ENCODE measurements at places on chromosomes 4 and X.

GRCh38 chr4:112857461-112857860 lies 192.0 kb upstream of the ANK2 start:
- no peak for DNase-seq

- DNase-seq: no peak
Observed at GRCh38 chrX:27445438-27445837, 17.7 kb downstream of the PPP4R3C start.

GRCh38 chr4:113773014-113773413 lies 11.5 kb upstream of the CAMK2D start:
- DNase-seq: no peak

GRCh38 chr4:159012381-159012780 lies 90.5 kb upstream of the RAPGEF2 start:
- no peak for DNase-seq

DNA sequence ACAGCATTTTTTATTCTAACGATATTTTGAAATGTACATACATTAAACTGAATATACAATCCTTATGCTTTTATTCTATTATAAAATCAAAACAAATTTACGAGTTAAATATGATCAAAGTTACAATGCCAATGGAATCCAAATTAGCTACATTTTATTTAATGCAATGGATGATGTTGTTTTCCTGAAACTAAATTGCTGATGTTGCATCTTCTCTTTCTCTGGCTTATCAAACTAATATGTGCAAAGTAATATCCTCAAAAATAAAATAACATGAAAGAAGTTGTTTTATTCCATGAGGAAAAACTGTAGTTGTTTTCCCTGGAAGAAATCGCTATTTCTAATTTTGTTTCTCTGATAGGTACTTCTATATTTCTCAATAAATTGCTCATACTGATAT lies 106.8 kb downstream of the ASB9 start:
- no peak for DNase-seq

DNA sequence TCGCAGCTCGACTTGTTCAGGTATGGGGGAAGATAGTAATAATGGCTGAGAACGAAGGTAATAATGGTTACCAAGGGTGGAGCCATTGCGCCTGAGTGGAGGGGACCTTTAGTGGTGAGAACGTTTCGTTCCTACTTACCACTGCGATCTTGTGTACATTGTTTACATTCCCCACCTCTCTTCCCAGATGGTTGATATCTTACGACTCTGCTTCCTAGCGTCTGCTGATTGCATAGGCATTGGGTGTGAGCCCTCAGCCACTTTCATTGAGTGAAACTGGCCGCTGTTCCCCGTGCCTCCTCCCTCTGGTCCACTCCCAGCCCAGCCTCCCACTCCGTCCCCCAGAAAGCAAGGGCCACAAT lies 850 bp downstream of the IGBP1 start:
- no peak for DNase-seq

GRCh38 chr4:133263104-133263503 lies 114.0 kb downstream of the PCDH10 start:
- no peak for DNase-seq

- DNase-seq: no peak
Observed at GRCh38 chrX:50407976-50408375, 62.6 kb downstream of the DGKK start.

DNA sequence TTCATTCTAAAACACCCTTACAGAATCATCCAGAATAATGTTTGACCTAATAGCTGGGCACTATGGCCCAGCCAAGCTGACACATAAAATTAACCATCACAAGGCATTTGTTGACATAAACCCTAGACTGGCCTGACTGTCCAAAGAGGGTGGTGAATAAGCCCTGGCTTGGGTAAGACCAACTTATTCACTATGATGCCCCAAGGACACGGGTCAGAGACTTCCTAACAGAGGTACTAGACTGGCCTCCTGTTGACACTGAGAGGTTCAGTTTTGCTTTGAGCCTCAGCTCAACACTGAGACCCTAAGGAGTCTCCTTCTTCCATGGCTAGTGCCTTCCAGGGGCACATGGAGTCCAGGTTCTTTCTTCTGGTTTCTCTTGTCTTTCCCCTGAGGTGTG lies 21.3 kb downstream of the FGF2 start:
- no peak for DNase-seq

GRCh38 chr4:125780164-125780563 lies 465.4 kb downstream of the FAT4 start:
- DNase-seq: no peak

DNA sequence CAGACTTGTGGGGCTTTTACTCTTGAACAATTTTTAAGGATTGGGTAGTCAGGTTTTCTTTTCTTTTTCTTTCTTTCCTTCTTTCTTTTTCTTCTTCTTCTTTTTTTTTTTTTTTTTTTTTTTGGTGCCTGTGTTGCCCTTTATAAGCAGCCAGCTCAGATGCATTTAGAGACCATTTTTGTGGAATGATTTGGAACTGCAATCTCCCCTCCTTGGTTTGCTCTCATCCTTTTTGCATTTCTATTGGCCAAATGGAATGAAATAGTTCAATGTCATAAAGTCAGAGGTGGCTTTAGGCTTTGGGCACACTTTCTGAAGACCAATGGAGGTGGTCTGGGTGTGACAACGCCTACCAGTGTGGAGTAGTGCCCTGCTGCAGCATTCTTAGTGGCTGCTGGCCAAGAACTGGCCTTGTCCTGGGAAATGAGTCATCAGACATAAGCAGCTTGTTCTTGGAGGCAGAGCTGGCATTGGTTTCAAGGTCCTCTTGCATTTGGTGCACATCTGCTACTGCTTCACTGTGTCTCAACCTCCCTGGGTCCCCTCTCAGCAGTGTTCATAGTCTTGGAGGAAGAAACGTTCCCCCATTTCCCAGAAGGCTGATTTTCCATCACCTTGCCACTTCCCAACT lies 84.5 kb downstream of the CT47B1 start:
- DNase-seq: no peak

- DNase-seq: no peak
Observed at GRCh38 chrX:97587171-97587570, 703.5 kb downstream of the RPA4 start.

- peak; percentile 25 for DNase-seq
Observed at GRCh38 chrX:129984111-129984958, 1.9 kb downstream of the BCORL1 start.

GRCh38 chr4:171521726-171522125 lies 291.5 kb upstream of the GALNTL6 start:
- no peak for DNase-seq

DNA sequence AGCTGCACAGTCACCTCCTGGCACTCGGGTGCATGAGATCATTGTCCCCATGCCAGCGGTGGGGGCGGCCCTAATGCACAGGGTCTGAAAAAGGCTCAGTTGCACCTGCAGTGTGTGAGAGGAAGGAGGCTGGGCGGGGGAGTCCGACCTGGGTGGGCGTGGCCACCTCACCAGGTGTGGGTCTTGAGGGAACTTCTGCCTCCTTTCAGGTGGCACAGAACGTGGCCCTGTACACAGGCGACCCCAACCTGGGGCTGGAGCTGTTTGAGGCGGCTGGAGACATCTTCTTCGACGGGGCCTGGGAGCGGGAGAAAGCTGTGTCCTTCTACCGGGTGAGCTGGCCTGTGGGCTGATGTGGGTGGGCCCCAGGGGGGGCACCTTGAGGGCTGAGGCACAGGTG lies 34.3 kb upstream of the HTRA3 start:
- DNase-seq: no peak

- DNase-seq: no peak
Observed at GRCh38 chr4:3019145-3019846, 55.0 kb downstream of the HTT-AS start.

- no peak for DNase-seq
Observed at GRCh38 chr4:82522472-82522871, 39.3 kb downstream of the TMEM150C start.

- no peak for DNase-seq
Observed at GRCh38 chrX:31228415-31228832, 156.6 kb upstream of the FTHL17 start.

- DNase-seq: no peak
Observed at GRCh38 chr4:56976283-56976836, 1.0 kb downstream of the NOA1 start.

DNA sequence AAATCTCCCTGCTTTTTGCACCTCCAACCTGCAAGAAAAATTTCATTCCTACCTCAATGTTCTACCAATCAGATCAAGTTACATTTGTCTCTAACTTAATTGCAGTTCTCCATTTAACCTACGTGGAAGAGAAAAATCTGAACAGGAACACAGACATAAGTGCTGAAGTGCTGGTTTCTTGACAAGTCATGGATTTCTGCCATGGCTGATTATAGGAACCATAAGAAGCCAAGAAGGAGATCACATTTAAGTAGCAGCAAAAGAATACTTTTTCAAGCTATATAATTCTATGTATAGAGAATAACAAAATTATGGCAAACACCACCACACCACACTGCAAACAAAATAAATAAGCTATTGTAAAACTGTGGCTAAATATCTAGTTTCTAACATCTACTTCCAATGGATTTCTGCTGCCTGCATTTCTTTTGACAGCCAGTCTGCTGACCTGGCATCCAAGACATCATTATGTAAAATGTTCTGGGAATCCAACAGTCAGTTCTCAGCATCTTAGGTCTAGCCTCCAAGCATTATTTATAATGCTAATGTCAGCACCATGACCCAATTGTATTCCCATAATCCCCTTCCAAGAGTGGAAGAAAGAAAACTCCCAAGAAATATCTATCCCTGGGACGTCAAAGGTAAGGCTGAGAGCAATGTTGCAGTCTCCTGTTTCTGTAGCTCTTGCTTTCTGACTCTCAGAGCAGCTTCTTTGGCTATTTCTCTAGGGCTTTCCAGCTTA lies 50.8 kb upstream of the GAB1 start:
- DNase-seq: no peak

DNA sequence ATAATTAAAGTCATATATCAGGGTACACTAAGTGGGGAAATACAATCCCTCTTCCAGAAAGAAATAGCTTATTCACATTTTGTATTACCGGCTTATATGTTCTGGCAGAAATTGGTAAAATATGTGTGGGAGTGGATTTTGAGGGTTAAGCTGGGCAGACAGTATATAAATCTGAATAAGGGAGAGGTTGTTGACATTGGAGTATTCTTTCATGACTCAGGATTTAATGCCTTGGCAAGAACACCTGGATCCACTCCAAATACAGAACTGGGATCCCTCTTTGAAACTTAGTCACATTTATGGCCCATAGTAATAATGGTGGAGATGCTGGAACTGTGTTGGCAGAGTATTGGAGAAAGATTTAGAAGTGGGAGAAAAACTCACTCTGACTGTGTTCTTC lies 54.3 kb upstream of the TET2 start:
- DNase-seq: no peak

DNA sequence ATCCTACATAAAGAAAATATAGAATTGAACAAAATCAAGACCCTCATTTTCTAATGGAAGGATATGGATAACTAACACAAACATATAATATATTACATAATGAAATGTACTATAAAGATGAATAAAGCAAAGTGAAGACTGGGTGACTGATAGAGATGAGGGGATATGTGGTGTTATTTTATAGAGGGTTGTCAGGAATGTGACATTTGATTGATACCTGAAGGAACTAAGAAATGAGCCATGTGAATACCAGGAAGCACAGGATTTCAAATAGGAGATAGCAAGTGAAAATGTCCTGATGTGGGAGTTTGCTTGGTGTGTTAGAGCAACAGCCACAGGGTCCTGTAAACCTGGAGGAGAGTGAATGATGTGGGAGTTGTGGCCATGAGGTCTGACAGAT lies 40.1 kb upstream of the GNPDA2 start:
- DNase-seq: no peak

DNA sequence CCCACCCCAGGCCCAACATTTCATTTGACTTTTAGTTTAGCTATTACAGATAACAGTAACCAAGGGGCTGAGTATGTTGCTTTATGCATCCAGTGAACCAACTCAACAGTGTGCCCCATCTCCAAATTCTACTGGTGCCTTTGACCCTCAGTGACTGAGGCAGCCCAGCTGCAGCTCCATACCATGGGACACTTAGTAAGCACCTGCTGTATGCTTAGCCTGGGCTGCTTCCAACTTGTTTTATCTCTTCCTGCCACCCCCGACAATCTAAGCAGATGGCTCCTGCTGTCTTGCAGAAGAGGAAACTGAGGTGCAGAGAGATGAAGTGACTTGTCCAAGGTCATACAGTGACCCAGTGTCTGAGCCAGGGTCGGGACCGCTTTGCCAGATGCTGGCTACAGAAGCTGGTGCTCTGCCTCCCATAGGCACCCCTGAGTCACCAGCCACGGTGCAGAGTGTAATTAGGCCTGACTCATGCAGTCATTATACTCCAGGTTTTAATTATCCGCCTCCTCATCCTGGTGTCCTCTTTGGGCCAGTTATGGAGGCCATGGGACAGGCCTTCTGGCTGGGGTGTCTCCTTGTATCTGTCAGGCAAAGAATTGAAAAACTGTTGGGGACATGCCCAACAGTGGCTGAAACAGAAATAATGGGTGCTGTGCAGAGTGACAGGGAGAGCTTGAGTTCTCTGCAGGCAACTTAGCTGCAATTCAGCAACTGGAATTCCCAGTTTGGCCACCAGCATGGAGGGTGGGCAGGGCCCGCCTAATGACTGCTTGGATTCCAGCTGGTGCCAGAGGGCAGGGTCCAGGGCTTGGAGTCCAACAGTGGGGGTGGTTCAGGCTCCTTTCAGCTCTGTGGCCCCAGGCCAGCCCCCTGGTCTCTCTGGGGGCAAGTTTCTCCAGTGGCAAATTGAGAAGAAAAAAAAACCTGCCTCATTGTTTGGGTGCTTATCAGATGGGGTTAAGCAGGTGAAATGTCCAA lies 8.2 kb upstream of the GPR78 start:
- DNase-seq: no peak

DNA sequence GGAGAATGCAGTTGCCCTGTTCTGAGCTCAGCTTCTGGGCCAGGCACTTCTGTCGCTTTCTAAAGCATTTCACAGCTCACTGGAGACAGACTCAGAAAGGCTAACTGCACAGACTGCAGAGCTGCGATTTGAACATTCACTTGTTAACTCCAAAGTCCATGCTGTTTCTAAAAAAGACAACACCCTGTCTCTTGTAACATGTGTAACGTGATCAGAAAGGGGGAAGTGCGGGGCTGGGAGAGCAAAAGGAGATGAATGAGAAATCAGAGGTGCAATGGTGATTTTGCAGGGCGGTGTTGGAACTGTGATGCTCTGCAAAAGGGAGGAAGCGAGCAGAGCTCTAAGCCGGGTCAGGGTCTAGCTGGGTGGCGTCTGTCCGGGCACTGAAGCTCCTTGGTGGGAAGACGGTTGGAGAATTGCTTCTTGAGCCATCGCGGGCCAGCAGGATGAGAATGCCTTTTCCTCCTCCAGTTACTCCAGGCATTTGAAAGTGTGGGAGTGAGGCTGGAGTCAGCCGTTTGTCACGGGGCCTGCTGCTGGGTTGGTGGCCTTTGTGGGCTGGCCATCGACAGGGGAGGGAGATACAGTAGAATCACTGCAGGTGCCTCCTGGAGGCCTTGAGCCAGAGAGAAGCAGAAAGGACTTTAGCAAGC lies 20.3 kb downstream of the TBC1D14 start:
- DNase-seq: peak; percentile 28

- DNase-seq: no peak
Observed at GRCh38 chrX:46849933-46850332, 13.1 kb downstream of the RP2 start.

DNA sequence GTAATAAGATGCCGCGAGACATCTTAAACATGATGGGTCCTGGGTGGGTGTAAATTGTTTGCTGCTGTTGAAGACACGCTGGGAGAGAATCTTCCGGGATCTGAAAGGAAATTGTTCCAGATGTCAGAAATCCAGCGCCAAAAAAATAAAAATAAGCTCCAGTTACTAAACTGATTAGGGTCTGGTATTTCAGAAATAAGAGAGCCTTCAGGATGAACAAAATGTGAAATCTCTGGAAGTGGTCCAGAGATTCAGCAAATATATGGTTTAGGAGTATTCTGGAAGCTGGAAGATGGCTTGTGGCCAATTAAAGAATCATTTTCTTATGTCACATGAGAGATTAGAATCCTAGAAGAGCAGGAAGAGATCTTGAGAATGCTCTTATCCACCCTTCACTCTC lies 75.8 kb upstream of the NHS start:
- no peak for DNase-seq

Data from CD4-positive, alpha-beta T cell treated with Interleukin-4 for 1 hour (primary cell).